ENCODE measurements at places on chromosomes 11 and 22. TPM values are rescaled to one million over a fixed set of nuclear protein-coding genes. Genes with fewer than 3 reads are reported as not detected.

Gene MS4A6A
- 109 TPM for total RNA-seq

- no peaks in the 10 kb centered on the region for H3K36me3 ChIP-seq
- H3K27me3 ChIP-seq, result no peaks in the 10 kb centered on the region
- no peak for DNase-seq
- H3K4me1 ChIP-seq, result no peaks in the 10 kb centered on the region
- no peak overlapping the region for H3K27ac ChIP-seq
These were observed 41.5 kb downstream of the TRMU start for GRCh38 chr22:46376908-46377524.

- DNase-seq, result peak; percentile 60
- no peaks in the 10 kb centered on the region for H3K4me1 ChIP-seq
- no peaks in the 10 kb centered on the region for H3K36me3 ChIP-seq
- no peaks in the 10 kb centered on the region for H3K27me3 ChIP-seq
These were observed 24.4 kb upstream of the FXYD6 start for GRCh38 chr11:117900720-117901440.

DNA sequence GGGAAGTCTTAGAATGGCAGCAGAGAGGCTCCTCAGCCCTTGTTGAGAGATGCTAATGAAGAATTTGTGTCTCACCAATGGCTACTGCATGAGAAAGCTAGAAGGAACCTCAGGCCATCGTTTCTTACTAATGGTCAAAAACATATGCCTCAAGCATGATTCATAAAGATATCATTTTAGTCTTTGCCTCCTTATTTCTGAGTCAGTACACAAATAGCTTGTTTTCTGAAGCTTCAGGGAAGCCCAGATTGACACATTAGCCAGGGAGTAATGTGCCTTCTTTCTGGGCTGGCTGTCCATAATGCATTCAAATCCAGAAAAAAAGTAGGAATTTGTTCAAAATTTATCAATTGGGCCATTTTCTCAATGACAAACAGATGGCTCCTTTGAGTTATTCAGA lies 169.4 kb upstream of the ZBED5 start:
- no peak overlapping the region for H3K27ac ChIP-seq
- H3K4me3 ChIP-seq, result no peak overlapping the region
- H3K27me3 ChIP-seq, result no peaks in the 10 kb centered on the region
- H3K36me3 ChIP-seq, result no peaks in the 10 kb centered on the region

DNA sequence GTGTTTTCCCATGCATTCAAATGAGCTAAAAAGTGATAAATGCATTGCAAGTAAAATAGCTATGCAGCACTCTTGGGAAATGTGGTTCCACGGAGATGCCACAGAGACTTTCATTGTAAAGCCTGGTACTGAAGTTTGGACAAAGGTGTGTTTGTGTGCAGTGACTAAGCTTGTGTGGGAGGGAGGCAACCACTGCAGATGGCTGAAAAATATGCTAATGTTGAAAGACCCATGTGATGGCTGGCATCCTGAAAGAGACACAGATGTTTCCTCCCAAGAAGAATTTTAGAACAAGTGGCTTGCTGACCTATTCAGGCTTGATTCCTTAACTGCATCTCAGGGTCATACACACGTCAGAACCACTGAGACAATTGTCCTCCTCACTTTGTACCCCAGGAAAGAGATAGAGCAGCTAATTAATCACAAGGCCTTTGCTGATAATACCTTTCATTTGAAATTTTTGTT lies 73.8 kb downstream of the FAM76B start:
- no peaks in the 10 kb centered on the region for H3K27me3 ChIP-seq
- H3K4me1 ChIP-seq, result no peaks in the 10 kb centered on the region
- H3K4me3 ChIP-seq, result no peak overlapping the region
- DNase-seq, result no peak
- no peak overlapping the region for H3K27ac ChIP-seq

GRCh38 chr11:9138133-9138453 lies 46.7 kb upstream of the SCUBE2 start:
- H3K4me1 ChIP-seq, result peaks cover 3% of the 10 kb centered on the region
- H3K4me3 ChIP-seq, result no peak overlapping the region
- H3K27me3 ChIP-seq, result no peaks in the 10 kb centered on the region
- DNase-seq, result no peak
- peak overlapping the region; percentile 45 for H3K27ac ChIP-seq

Gene CACNA1I
- total RNA-seq, result 0.14 TPM

DNA sequence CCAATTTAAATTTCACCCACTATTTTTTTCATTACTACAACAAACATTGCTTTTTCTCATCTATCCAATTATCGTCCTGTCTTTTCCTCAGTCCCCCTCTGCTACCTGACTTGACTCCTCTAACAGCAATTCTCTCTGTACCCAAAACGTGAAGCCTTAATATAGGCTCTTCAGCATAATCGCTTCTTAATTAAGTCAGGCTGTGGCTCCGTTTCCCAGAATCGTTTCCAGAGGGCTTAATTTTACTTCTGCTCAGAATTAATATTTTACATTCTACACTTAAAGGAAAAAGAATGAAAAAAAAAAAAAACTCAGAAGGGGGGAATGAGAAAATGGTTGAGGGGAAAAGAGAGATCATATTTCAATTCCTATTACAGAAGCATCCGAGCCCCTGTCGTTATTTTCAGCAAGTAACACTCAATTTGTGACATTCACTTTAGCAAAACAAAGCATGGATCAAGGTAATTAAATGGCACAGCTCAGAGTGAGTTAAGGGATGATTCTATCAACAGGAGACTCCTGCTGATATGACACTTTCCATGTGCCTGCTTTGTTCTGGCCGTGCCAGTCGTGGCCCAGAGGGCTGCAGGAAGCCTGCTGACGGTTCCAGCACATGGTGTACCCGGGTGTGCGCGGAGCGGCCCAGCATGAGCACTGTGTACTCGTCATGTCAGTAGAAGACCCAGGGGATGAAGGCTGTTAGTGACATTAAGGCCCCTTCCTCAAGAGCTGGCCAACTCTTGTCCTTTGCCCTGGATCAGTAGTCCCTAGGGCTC lies 272.5 kb downstream of the NTM start:
- no peak overlapping the region for H3K4me3 ChIP-seq
- DNase-seq, result no peak
- H3K4me1 ChIP-seq, result no peaks in the 10 kb centered on the region

GRCh38 chr11:103946793-103947545 lies 89.5 kb upstream of the DDI1 start:
- H3K27me3 ChIP-seq, result no peaks in the 10 kb centered on the region
- no peak overlapping the region for H3K27ac ChIP-seq
- peaks cover 14% of the 10 kb centered on the region for H3K4me1 ChIP-seq

DNA sequence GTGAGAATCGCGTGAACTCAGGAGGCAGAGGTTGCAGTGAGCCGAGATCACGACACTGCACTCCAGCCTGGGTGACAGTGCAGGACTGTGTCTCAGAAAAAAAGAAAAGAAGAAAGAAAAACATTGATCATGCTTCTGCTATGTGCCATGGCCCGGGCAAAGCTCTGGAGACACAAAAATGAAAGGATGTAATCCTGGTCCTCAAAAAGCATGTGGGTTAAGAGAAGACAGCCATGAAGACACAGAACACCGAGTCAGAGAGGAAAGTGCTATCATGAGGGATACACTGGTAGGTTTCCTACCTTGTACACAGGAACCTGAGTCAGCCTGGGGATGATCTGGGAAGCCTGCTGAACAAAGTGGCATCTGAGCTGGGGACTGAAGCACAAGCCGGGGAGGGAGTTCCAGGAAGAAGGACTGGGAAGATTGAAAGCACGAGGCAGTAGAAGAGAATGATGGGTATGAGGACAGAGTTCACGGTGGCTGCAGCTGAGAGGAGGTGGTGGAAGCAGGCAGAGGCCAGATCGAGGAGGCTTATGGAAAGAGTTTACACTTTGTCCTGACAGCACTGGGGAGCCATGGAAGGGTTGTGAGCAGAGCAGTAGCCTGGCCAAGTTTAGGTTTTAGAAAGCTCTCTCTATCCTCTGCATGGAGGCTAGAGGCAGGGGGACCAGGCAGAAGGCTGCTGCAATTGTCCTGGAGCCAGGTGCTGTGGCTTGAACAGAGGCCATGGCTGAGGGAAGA lies 9.9 kb upstream of the MAFF start:
- no peak overlapping the region for H3K4me3 ChIP-seq
- no peak overlapping the region for H3K27ac ChIP-seq
- DNase-seq, result no peak
- no peaks in the 10 kb centered on the region for H3K36me3 ChIP-seq

GRCh38 chr11:134642206-134642605 lies 230.2 kb upstream of the B3GAT1 start:
- no peak overlapping the region for H3K27ac ChIP-seq
- H3K4me1 ChIP-seq, result no peaks in the 10 kb centered on the region
- peak; percentile 29 for DNase-seq
- H3K27me3 ChIP-seq, result no peaks in the 10 kb centered on the region
- no peaks in the 10 kb centered on the region for H3K36me3 ChIP-seq

DNA sequence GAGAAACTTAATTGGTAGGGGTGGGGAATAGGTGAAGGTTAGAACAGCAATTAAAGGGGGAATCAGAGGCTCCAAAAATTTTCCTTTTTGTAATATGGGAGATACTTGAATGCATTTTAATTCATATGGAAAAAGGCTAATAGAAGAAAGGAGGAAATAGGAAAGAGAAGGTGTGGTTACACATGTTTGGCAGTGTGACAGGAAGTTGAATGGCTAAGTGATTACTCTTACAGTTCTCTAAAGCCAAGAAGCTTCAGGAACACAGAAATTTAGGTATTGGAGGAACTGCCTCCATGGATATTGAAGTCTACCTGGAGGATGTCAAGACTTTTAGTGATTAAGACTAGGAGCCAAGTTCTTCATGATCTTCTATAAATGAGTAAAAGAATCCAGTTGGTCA lies 6.3 kb downstream of the NXPE2 start:
- no peak for DNase-seq
- no peak overlapping the region for H3K4me3 ChIP-seq
- no peaks in the 10 kb centered on the region for H3K4me1 ChIP-seq
- no peaks in the 10 kb centered on the region for H3K36me3 ChIP-seq

DNA sequence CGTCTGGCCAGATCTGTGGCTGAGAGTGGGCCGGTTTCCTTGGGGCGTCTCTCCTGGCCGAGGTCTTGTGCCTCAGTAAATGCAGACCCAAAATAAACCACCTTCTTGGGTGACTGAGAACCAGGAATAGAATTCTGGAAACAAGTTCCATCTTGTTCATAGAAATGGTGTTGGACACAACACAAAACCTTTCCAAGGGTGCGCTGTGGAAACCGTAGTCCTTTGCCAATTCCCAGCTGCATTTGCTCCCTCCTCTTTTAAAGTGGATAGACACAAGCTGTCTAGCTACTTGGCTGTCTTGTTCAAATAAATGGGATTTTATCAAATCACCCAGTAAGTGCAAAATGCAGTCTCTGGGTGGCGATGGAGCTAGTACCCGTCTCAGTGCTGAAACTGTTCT lies 300.2 kb downstream of the SHANK2 start:
- DNase-seq, result no peak

Data from sigmoid colon (tissue), 7 donors.